ENCODE measurements at places on chromosomes 5 and 9. TPM values are rescaled to one million over a fixed set of nuclear protein-coding genes. Genes with fewer than 3 reads are reported as not detected.

The PTGS1 gene
- 4.2 TPM for total RNA-seq

The SPATA31A3 gene
- total RNA-seq, result not detected

The EEIG1 gene
- total RNA-seq, result 29.6 TPM

The COL23A1 gene
- 0.05 TPM for total RNA-seq

The CER1 gene
- total RNA-seq, result not detected

The HACD4 gene
- total RNA-seq, result 2.8 TPM

The LRRTM2 gene
- not detected for total RNA-seq

The HMMR gene
- total RNA-seq, result 8.6 TPM

The ACO1 gene
- total RNA-seq, result 50.6 TPM

The LVRN gene
- 0.41 TPM for total RNA-seq

The DHX29 gene
- 23.2 TPM for total RNA-seq

The CDKN2B gene
- 49.7 TPM for total RNA-seq

The PCDHGA7 gene
- total RNA-seq, result 5.3 TPM

The CTXN3 gene
- total RNA-seq, result not detected

The LHX3 gene
- not detected for total RNA-seq

The IFNA14 gene
- total RNA-seq, result not detected

The ANKRD33B gene
- 6.1 TPM for total RNA-seq

The DMRTA1 gene
- total RNA-seq, result 1.8 TPM

The NUDT12 gene
- 3.0 TPM for total RNA-seq

The PCDHGA3 gene
- 4.0 TPM for total RNA-seq

The GDA gene
- total RNA-seq, result 0.05 TPM

The TEK gene
- 63.0 TPM for total RNA-seq

The EPB41L4A gene
- total RNA-seq, result 26.5 TPM

The ALDH1A1 gene
- 10.5 TPM for total RNA-seq

The INSL4 gene
- not detected for total RNA-seq

The CCL27 gene
- total RNA-seq, result not detected

The PCDHA12 gene
- not detected for total RNA-seq

The FBN2 gene
- total RNA-seq, result 41.2 TPM

The JMY gene
- total RNA-seq, result 11.2 TPM

The TSSK1B gene
- total RNA-seq, result not detected

The SAPCD2 gene
- total RNA-seq, result 6.1 TPM

The PCDHA6 gene
- total RNA-seq, result 0.58 TPM

The AGXT2 gene
- total RNA-seq, result not detected

All from glomerular endothelial cell (primary cell).